ENCODE measurements at places on chromosomes 5 and 9.

- no peak for DNase-seq
Measured at GRCh38 chr5:65808251-65808741, 86.3 kb downstream of the NLN start.

- DNase-seq: peak; percentile 32
Measured at GRCh38 chr5:73564675-73565074, 764 bp downstream of the ANKRA2 start.

GRCh38 chr9:27118916-27119315 is 9.9 kb downstream of the TEK start:
- DNase-seq: no peak

- no peak for DNase-seq
Measured at GRCh38 chr5:120164986-120165385, 299.1 kb upstream of the PRR16 start.

GRCh38 chr5:31638345-31638744 is 586 bp upstream of the PDZD2 start:
- DNase-seq: no peak

GRCh38 chr5:105740242-105740641 is 1930.5 kb downstream of the EFNA5 start:
- no peak for DNase-seq

GRCh38 chr5:94111209-94112004 is 370.0 kb upstream of the POU5F2 start:
- DNase-seq: peak; percentile 96

- DNase-seq: no peak
Measured at GRCh38 chr5:137186759-137187461, 312.2 kb downstream of the SPOCK1 start.

DNA sequence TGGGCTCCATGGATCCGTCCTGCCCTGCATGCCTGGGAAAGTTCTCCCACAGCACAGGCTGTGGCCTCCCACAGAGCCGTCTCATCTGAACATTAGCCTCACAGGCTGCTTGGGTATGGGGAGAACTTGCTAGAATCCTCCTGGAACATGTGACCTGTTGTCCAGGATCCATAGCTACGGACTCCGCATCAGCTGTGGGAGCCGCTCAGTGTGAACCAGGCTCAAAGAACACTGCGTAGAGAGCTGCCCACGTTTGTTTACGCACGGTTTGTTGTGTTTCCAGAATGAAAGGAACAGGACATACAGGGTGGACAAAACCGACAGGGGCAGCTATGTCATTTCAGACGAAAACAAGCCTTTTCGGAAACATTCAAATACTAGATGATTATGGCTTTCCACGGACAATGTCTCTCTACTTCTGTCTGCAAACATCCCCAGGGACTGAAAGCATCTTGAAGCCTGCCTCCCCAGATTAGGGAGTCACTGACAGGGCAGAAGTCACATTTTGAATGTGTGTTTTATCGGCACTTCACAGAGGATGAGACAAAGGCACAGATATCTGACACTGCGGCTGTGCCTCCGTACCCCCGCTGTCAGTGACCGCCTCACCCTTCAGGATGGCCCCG is 390.3 kb downstream of the GADD45G start:
- no peak for DNase-seq

DNA sequence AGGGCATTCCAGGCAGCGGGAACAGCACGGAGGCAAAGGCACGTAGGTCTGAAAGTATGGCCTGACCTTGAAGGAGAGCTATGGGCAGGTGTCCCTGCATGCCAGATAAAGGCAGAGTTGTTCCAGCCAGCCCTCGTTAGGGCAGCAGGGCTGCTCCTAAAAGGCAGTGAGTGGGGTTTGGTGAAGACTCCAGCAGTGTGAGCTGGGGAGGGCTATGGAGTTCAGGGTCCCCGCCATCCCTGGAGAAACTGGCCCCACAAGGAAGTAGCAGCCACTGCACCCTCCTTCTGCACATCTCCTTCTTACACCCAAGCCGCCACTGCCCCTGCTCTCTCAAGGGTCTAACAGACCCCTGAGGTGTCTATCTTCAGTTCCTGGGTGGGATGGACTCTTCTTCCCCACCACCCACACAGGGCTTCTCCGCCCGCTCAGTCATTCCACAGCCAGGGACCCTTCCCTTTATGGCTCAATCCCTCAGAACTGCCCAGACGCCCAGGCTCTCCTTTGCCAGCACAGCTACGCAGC is 1.4 kb downstream of the AKNA start:
- DNase-seq: no peak

GRCh38 chr5:139501381-139501780 is 18.8 kb upstream of the STING1 start:
- no peak for DNase-seq

- DNase-seq: no peak
Measured at GRCh38 chr5:91928754-91929521, 545.8 kb upstream of the ARRDC3 start.

DNA sequence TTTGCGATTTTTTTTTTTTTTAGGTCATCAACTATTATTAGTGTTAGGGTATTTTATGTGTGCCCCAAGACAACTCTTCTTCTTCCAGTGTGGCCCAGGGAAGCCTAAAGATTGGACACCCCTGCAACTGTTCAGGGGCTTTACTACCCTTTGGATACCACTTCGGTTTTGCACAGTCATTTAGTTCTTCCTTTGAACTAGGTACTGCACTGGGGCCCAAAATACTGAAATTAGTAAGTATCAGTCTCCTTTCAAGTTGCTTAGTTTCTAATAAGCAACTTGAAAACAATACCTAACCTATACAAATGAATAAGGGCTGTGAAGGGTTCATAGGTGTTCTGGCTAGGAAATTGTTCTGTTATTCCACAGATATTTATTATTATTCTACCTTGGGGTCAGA is 45.3 kb downstream of the CWC27 start:
- no peak for DNase-seq

DNA sequence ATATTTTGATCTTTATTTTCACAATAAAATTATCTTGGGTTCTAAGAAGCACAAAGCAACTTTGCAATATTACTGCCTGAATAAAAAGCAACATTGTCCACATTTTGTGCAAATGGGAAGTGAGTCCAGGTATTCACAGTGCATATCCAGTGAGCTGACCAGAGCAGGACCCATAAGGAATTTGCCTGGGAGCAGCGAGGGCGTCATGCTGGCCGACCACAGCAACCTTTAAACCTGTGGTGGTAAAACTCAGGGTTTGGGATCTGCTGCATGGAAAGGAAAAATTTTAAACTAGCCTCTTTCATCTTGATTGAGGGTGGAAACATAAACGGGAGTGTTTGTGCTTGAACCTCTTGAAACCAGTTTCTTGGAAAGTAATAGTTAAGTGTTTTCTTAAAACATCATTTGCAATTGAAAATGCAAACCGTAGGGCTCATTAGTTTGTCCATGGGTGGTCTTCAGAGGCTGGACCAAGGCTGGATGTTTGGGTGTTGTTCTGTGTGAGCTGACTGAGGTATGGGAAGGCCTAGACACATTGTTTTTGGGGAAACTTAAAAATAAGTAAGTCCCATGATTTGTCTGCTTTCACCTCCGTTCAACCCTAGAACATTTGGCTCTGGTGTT is 85.0 kb upstream of the ANKH start:
- no peak for DNase-seq

GRCh38 chr9:16150938-16151650 is 598.3 kb downstream of the CCDC171 start:
- no peak for DNase-seq

GRCh38 chr9:68769852-68770251 is 64.8 kb downstream of the PIP5K1B start:
- no peak for DNase-seq

- no peak for DNase-seq
Measured at GRCh38 chr9:83384214-83384613, 154.0 kb downstream of the FRMD3 start.

DNA sequence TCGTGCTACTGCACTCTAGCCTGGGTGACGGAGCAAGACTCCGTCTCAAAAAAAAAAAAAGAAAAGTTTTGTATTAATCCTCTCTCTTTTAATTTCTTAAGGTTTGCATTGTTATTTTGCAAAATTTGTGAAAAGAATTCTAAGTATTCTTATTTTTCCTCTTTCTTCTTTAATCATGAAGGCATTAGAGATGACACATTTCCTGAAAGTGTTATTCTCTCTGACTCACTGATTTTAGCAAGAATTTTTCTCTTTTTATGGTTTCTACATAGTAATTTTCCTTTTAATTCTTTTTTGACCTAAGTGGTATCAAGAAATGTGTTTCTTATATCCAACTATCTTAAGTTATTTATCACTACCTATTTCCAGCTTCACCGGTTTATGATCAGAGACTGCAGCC is 78.0 kb downstream of the NSUN2 start:
- no peak for DNase-seq

DNA sequence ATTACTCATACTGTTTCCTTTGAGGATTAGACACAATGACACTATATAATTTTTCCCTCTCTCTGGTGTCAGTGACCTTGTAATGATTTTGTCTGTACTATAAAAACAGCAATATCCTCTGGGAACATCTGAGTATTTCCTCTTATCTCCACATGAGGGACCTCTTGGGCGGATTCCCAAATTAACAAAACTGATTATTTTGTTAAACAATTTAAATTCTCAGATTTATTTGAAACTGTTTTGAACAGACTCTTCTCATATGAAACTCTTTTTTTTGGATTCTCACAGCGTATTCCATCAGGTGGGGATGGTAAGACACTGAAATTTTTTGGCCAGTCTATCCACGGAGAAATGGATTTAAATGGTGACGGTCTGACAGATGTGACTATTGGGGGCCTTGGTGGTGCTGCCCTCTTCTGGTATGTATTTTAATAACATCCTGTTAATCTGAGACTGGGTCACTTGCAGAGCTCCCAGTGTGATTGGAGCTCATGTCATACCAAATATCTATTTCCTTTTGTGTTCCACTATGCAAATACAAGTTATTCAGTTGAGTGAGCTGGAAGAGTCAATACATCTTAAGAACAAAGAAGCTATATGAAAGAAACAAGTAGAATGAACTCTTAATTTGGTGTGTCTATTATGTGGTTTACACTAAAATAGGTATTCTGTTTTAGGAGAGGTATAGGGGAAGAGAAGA is 73.8 kb upstream of the ITGA2 start:
- DNase-seq: peak; percentile 48

DNA sequence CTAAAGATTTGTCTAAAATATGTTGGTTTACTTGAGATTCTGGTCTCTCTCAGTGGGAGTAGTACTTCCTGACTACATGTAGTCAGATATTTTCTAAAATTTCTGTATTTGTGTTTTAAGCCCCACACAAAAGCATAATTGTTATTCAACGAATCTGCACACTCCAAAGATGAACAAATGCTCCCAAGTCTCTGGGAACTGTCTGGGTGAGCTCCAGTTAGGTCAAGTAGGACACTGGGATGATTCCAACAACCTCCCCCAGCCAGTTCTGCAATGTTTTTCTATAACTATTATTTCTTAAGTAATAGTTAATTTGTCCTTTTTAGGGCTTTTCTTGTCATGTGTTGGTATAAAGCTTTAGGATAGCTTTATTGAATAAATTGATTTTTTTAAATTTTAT is 174.6 kb downstream of the FAM174A start:
- no peak for DNase-seq

GRCh38 chr5:139930406-139930805 is 112.7 kb downstream of the NRG2 start:
- no peak for DNase-seq

DNA sequence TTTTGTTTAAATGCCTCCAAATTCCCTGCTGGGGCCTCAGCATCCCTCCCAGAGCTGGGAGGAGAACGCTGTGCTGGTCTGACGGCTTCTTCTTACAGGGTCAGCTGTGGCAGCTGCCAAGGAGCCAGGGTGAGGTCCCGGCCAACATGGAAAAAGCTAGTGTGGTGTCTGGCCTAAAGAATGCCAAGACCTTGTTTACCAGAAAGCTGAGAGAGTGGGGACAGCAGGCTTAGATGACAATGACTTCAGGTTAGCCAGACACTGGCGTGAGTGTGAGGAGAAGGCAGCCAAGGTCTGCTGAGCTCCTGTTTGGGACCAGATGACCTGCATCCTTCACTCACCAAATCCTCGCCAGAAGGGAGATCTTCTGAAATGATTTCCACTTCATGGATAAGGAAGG is 112.5 kb downstream of the CRB2 start:
- no peak for DNase-seq

DNA sequence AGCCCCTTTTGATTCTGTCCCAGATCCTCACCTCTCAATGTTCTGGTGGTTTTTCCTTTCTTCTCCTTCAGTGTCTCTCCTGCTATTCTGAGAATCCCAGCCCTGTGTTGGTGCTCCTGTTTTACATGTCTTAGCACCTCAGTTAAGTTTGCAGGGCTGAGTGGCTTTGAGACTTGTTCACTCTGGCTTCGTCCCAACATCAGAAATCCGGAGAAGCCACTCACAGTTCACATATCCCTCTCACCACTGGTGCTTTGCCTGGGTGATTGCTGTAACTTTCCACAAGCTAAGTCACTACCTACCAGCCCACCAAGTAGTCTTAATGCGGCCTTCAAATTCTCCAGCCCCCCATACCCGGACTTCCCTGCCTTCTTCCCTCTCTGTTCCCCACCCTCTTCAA is 40.2 kb downstream of the CYFIP2 start:
- DNase-seq: no peak

DNA sequence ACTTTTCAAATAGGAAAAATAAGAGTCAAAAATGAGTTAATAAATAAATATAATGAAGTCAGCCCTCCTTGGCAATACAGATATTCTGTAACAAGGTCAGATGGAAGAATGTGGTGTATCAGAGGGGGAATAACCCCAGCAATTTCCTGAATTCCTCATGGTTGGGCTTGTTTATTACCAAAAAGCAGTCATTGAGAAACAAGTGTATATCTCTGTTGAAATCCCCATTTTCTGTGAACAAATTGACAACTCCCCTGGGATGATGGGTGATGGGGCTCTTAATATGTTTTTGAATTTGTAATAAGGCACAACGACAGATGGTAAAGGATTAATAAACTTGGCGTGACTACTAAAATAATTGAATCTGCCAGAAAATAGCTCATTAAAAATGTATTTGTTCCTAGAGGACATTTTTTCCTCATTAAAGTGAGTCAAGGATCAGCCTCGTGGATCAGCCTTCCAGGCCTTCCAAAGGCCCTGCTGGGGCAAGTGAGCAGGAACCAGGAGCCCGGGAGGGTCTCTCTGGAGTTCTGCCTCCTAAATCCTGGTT is 34.2 kb downstream of the THBS4 start:
- no peak for DNase-seq

DNA sequence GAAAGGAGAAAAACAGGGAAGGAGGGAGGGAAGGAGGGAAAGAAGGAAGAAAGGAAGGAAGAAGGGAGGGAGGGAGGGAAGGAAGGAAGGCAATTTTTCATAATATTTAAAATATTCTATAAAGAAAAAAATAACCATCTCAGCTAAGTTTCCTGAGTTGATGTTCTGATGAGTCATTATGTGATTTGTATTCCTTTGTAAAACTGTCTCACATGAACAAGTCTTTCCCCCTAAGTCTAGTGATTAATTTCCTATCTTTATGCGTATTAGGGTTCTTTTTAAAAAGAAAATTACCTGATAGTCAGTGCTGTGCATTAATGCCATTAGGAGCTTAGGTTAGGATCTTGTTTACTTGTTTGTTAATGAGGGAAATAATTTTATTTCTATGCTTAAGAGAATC is 94.1 kb downstream of the RASEF start:
- DNase-seq: no peak

- no peak for DNase-seq
Measured at GRCh38 chr5:121378046-121378445, 473.6 kb upstream of the FTMT start.

All from prostate gland (tissue), 2 donors.